Regular cardiac myocyte (primary cell): ENCODE measurements at places on chromosomes 1 and 21. TPM values are rescaled to one million over a fixed set of nuclear protein-coding genes. Genes with fewer than 3 reads are reported as not detected.

Gene KCNE2
- not detected in 2 replicates for total RNA-seq

Gene GBP5
- under 0.01 and 0.38 TPM in 2 replicates for total RNA-seq

Gene KLF18
- not detected in 2 replicates for total RNA-seq

Gene LIN28A
- total RNA-seq: not detected in 2 replicates

Gene TSPAN2
- 0.58 and 0.85 TPM in 2 replicates for total RNA-seq

Gene INKA2
- total RNA-seq: 30.2 and 30.7 TPM in 2 replicates

Gene ZNF648
- total RNA-seq: not detected in 2 replicates

Gene VTCN1
- total RNA-seq: not detected in 2 replicates
